NCI-H2029 treated with DMSO at 0.1 percent for 48 hours (cell line): ENCODE measurements at places on chromosomes 16 and 17.

DNA sequence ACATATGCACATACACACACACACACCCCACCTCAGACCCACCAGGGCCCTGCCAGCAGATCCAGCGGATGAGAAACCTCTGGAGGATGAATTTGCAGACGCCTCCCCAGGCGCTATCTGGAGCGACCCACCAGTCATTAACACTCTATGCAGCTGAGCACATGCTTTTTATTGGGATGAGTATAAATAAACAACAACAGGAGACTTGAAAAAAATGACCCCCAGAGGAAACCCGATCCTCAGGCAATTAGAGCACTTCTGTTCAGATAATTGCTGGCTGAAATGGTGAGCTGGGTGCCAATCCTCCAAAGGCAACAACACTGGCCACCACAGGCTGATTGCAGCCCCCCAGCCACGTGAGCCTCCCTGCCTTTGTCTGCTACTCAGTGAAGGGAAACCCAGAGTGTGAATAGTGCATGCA lies 32.9 kb downstream of the DYNLRB2 start:
- DNase-seq, result no peak

- DNase-seq, result no peak
These were observed 4.2 kb downstream of the BCL7C start for GRCh38 chr16:30889721-30890120.

DNA sequence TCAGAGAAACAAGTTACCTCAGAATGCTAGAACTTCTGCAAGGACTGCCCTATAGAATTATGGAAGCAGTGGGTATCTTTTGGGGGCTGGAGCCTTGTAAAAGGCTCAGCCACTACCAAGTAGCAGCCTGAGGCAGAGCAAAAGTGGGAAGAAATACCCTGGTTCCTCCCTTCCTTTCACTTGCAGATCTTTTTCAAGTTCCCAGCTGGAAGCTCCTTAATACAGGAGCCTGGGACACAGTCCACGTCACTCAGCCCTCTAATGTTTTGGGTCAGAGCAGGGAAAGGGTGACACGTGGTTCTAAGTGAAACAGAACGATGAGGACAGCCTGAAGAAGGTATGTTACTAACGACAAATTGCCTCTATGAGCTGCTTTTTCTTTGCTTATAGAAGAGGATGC lies 93.1 kb downstream of the CNTNAP4 start:
- DNase-seq, result no peak

- no peak for DNase-seq
These were observed 646 bp upstream of the HES7 start for GRCh38 chr17:8124350-8125153.

GRCh38 chr17:40340880-40341807 lies 23.4 kb downstream of the GJD3 start:
- peak; percentile 22 for DNase-seq

DNA sequence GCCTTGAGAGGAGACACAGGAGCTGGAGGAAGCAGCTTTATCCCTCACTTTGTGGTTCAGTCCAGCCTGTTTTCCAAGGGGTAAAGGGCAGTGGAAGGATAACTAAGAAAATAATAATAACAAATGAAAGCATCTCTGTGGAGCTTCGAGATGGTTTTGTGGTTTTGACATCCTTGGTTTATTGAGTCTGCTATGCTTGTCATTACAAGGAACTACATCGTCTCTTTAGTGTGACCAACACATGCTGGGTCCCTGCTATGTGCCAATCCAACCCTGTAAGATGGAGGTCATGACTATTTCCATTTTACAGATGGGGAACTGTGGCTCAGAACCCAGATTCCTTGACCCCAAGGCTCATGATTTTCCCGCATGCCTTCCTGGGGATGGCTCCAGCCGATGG lies 124.8 kb downstream of the MRM1 start:
- DNase-seq, result no peak

- DNase-seq, result peak; percentile 94
These were observed 60.5 kb downstream of the CREBBP start for GRCh38 chr16:3819746-3820724.

GRCh38 chr17:6427279-6427781 lies 7.6 kb downstream of the AIPL1 start:
- no peak for DNase-seq
